ENCODE measurements at places on chromosomes 4 and X. TPM values are rescaled to one million over a fixed set of nuclear protein-coding genes. Genes with fewer than 3 reads are reported as not detected.

ANXA3 gene
- total RNA-seq: 68.7 TPM

CDS1 gene
- total RNA-seq: 3.8 TPM

FHIP1A gene
- 4.1 TPM for total RNA-seq

RNF128 gene
- total RNA-seq: 17.5 TPM

CLDN22 gene
- total RNA-seq: not detected

LANCL3 gene
- 0.22 TPM for total RNA-seq

CRMP1 gene
- total RNA-seq: 59.6 TPM

DNA sequence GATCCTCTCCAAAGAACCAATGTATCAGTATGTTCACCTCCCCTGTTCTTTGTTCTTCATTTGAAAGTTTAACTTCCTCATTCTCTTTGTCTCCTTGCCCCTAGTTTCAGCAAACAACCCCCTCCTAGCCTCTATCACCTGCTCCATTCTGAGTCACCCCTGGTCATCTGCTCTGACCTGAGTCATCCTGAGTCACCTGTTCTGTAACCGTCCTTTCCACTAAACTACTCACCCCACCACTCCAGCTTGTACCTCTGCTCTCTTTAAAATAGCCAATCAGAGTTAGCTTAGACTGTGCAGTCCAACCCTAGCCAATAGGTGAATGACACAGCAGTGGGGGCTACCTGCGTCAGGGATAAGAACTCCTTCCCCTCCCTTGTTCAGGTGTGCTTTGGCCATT lies 249.8 kb upstream of the AADAT start:
- DNase-seq: no peak

GRCh38 chr4:79678472-79679202 lies 270.6 kb upstream of the GK2 start:
- peak; percentile 70 for DNase-seq

DNA sequence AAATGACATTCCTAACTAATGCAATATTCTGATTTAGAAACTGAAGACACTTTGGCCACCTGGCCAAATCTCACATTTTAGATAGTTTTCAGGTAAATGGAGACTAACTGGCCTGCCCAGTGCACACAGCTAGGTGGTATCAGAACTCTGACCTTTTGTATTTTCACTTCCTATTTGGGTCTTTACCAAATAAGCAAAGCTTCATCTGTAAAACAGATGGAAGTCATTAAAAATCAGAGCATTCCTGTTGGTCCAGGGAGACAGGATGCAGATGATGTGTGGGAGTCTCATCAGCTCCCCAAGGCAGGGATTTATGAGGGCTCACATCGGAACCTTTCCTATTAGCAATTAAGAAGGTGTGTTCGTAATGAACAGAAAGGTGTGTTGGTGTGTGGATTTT lies 57.7 kb downstream of the ARHGAP10 start:
- DNase-seq: no peak

DNA sequence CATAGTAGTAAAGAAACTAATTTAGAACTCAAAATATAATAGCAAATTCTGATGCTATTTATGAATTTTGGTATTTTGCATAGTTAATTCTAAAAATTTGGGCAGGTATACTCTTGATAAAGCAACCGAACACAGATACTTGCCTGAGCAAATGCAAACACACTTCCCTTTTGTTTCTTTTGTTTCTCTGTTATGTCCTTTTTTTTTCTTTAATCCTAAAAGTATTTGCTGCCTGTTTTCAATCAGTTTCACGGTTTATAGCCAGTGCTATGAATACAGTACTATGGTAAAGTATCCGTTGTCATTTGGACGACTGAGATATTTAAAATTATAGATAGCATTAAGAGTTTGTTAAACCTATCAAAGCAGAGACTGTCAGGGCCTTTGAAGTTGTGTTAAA lies 84.3 kb upstream of the HPRT1 start:
- DNase-seq: no peak

DNA sequence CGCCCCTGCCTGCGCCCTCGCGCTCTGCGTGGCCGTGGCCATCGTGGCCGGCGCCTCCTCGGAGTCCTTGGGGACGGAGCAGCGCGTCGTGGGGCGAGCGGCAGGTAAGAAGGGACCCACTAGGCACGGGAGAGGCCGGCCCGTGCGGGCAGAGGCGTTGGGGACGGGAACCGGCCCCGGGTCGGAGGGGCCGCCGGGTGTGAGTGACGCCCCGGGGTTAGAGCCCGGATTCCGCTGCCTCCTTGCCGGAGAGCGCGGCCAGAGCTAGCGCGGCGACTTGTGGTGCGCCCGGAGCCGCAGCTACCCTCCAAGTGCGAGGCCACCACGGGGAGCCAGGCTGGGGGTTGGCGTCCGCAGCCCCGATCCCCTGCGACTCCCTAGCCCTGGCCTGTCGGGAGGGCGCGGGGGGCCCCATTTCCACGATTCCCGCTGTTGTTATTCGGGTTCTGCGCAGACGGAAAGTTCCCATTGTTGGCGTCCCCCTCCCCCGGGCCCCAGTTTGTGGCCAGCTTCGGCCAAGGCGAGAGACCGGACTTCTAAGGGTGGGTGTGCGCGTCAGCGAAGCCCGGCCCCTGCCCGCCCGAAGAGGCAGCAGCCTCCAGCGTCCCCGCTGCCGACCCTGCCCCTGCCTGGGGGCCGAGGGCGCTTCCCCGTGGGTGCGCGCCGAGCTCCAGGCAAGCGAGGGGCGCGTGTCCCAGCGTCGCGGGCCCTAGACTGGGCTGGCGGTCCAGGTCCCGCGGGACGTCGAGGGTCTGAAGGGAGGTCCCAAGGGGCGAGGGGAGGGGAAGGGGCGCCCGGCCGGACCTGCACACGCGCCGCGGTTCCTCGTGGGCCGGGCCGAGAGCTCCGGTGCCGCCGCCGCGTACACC lies 1.1 kb downstream of the FGFR3 start:
- DNase-seq: no peak

GRCh38 chr4:38065176-38065575 lies 105.0 kb downstream of the PTTG2 start:
- DNase-seq: no peak

- DNase-seq: no peak
These were observed 33.8 kb downstream of the FAM13A start for GRCh38 chr4:89023140-89023539.

- no peak for DNase-seq
These were observed 297 bp upstream of the MTMR8 start for GRCh38 chrX:64395568-64395929.

- DNase-seq: peak; percentile 96
These were observed 246.0 kb upstream of the HHIP start for GRCh38 chr4:144399927-144400326.

- DNase-seq: peak; percentile 9
These were observed 562.2 kb downstream of the ZIC3 start for GRCh38 chrX:138128027-138128671.

GRCh38 chr4:176758323-176758722 lies 34.4 kb downstream of the VEGFC start:
- DNase-seq: no peak
